ENCODE measurements at places on chromosomes 7 and 10.

DNA sequence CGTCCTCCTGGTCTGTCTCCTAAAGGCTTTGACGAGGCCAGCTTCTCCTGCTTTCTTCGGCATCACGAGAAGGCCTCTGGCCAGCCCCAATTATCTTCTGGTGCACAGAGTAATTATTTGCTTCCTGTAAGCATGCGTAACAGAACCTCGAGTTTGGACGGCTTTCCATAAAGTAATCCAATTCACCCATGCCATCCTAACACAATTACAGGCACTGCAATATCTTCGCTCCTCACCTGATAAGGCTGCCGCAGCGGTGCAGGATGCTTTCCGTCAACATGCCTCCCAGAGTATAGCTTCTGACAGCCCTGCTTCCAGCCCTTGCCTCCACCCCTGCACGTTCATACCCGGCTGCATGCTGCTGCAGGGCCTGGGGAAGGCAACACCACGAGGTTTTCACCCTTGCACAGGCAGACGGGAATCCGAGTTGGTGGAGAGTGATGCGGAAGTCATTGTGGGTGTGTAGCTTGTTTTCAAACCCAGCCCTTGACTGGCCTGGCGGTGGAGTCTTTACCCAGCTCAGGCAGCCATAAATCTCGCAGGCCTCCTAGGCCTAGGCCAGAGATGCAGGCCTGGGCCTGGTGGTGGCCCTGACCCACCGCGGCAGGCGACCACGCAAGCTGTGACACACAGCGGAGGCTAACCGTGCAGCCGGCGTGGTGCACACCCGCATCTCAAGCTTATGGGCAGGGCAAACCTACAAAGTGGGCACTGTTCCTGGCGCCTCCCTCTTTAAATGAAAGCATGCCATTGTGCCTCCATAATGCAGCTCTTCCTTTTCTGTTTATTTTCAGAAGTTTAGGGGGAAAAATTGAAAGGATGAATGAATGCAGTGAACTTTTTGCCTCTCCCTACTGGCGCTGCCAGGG, 12.7 kb downstream of the EBF3 start:
- DNase-seq = no peak

DNA sequence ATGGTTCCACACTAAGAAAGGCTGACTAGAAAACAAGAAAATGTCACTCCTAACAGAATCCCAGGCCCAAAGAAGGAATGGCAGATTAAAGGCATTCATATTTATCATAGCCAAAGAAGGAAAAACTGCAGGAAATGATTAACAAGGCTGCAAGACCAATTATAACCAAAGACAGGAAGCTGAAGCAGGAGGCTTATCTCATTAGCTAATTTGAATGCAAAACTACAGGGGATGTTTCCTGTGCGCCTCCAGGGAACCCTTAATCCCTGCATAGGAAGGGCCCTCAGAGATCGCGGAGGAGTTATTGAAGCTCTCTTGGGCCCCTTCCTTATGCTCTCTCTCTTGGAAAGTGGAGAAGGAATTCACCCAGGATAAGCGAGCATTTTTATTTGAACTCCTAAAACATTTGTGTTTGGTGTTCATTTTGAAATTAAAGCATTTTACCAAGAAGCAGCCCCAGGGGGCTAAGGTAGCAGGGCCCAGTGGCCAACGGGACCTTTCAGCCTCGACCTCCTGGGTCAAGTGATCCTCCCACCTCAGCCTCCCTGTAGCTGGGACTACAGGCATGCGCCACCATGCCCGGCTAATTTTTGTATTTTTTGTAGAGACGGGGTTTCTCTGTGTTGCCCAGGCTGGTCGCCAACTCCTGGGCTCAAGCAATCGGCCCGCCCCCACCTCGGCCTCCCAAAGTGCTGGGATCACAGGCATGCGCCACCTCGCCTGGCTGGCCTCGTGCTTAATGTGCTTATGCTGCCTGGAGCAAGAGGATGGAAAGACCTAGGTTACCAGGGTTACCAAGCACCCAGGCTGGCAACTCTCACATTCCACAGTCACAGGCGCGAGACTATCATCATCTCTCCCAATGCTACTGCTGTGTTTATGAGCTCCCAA, 24.1 kb upstream of the PROSER2 start:
- no peak for DNase-seq

DNA sequence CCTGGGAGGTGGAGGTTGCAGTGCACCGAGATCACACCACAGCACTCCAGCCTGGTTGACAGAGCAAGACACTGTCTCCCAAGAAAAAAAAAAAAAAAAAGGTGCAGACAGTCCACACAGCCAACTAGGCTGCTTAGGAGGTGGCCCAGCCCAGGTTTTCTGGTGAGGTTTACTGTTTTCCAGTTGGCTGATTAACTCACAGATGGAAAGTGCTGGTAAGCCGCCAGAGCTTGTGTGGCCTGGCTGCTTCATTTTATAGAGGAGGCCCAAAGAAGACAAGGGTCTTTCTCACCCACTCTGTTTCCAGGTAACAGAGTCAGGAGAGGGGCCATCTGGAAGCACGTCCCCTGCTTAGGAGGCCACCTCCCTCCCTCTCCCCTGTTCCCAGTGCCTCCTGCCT, 6.2 kb downstream of the RHBDD2 start:
- DNase-seq = no peak

GRCh38 chr7:139200382-139200781, 30.7 kb upstream of the UBN2 start:
- no peak for DNase-seq

DNA sequence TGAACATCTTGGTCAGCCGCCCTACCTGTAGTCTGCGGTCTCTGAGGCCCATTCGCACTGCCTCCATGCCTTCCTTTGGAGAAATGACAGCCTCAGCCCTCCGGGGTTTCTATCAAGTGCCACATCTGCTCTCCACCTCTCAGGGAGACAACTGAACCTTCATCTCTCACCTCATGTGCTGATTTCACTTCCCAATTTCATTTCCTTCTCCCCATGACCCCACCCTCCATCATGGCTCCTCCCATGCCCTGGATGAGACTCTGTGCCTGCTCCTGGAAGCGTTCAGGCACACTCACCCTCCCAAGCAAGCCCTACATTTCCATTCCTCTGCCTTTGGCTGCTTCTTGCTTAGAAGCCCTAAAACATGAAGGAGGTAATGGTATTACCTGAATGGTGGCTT, 7.8 kb upstream of the SCD start:
- DNase-seq = no peak

DNA sequence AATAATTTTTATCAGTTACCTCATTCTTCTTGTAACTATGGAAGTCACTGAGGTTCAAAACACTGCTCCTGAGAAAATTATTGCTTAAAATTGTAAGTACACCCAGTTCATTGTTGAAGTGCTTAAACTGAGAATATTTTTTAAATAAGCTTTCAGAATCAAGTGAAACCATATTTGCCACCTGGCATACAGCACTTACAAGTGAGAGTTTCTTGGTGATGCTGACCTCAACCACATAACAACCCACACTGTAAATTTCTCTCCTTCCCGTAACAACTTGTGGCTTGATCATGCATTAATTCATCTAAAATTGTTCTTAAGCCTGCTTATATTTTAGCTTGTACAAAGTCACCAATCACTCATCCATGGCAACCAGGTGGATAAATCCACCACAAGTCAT, 34.0 kb downstream of the IMMP2L start:
- DNase-seq = no peak

GRCh38 chr10:114068054-114068707, 24.5 kb downstream of the ADRB1 start:
- DNase-seq = no peak

DNA sequence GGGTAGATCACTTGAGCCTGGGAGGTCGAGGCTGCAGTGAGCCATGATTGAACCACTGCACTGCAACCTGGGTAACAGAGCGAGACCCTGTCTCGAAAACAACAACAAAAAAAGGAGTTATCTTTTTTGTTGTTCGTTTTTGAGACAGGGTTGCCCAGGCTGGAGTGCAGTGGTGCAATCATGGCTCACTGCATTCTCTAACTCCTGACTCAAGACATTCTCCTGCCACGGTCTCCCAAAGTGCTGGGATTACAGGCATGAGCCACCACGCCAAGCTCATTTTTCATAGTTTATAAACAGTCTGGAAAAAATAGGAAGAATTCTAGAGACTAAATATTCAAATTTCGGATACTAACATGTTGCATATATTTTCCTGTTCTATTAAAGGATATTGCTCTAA, 29.4 kb downstream of the SFXN4 start:
- no peak for DNase-seq

DNA sequence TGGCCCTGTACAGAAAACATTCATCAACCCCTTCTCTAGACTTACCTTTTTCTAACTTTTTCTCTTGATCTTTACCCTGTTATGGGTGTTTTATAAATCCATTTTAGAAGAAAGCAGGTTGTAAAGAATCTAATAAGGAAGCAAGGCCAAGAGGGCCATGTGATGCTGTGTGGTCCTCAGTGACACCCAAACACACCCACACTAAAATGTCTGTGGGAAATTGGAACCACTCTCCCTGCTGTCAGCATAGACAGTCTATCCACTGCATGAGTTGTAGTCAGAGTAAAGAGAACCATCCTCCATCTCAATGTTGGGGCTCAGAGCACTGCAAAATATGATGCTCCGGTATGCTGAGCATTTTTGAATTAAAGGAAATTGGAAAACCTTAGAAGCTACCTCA, 235.5 kb downstream of the SKIDA1 start:
- no peak for DNase-seq

DNA sequence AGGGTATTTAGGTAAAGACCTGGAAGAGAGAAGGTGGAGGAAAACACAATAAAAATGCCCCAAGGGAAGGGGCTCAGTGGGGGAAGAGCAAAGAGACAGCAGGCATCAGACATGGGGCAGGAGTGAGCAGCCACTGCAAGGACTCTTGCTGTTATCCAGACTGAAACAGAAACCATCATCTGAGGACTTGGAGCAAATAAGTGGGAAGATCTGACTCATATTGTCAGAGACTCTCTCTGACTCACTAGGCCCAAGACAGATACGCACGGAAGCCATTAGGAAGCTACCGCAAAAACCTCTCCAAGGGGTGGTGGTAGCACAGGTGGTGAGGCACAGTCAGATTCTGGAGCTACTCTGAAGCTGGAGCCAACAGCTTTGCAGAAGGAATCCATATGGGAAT, 110.7 kb downstream of the RNF32 start:
- DNase-seq = no peak

DNA sequence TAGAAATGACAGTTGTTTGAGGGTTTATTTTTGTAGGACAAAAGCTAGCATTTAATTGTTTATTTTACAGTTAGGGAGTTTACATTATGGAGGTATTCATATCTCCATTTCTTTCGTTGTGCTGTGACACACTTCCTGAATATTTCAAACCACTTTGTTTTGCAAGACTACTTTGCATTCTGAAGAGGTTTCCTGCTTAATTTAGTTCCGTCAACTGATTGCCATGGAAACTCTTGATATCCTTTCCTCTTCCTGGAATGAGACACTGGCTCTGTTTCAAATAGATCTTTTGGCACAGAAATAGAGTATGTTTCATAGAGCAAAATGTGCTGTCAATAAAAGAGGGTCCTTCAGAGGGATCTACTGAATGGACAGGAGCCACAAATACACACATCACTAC, 159.5 kb upstream of the AGR3 start:
- DNase-seq = peak; percentile 3

DNA sequence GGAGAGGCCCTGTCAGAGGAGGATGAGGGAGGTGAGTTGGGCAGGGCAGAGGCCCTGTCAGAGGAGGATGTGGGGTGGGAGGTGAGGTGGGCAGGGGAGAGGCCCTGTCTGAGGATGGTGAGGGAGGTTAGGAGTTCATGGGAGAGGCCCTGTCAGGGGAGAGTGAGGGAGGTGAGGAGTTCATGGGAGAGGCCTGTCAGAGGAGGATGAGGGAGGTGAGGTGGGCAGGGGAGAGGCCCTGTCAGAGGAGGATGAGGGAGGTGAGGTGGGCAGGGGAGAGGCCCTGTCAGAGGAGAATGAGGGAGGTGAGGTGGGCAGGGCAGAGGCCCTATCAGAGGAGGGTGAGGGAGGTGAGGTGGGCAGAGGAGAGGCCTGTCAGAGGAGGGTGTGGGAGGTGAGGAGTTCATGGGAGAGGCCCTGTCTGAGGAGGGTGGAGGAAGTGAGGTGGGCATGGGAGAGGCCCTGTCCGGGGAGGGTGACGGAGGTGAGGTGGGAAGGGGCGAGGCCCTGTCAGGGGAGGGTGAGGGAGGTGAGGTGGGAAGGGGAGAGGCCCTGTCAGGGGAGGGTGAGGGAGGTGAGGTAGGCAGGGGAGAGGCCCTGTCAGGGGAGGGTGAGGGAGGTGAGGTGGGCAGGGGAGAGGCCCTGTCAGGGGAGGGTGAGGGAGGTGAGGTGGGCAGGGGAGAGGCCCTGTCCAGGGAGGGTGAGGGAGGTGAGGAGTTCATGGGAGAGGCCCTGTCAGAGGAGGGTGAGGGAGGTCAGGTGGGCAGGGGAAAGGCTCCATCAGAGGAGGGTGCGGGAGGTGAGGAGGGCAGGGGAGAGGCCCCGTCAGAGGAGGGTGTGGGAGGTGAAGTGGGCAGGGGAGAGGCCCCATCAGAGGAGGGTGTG, 73.7 kb downstream of the INPP5A start:
- DNase-seq = no peak

GRCh38 chr10:92011560-92012214, 88.1 kb downstream of the BTAF1 start:
- DNase-seq = peak; percentile 12

DNA sequence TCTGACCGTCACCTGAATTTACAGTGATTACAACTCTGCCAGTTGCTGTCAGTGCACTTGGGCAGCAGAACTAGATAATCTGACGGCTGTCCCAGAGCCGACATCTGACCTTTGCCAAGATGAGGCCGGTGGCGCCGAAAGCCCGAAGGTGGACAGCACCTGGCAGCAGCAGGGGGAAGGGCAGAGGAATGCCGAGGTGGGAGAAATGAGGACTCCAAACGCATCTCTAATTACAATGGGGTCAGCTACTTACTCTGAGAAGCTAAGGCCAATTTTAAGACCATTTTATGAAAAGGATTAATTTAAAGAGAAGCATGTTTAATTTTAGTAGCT, 33.8 kb downstream of the TRIM8 start:
- no peak for DNase-seq

DNA sequence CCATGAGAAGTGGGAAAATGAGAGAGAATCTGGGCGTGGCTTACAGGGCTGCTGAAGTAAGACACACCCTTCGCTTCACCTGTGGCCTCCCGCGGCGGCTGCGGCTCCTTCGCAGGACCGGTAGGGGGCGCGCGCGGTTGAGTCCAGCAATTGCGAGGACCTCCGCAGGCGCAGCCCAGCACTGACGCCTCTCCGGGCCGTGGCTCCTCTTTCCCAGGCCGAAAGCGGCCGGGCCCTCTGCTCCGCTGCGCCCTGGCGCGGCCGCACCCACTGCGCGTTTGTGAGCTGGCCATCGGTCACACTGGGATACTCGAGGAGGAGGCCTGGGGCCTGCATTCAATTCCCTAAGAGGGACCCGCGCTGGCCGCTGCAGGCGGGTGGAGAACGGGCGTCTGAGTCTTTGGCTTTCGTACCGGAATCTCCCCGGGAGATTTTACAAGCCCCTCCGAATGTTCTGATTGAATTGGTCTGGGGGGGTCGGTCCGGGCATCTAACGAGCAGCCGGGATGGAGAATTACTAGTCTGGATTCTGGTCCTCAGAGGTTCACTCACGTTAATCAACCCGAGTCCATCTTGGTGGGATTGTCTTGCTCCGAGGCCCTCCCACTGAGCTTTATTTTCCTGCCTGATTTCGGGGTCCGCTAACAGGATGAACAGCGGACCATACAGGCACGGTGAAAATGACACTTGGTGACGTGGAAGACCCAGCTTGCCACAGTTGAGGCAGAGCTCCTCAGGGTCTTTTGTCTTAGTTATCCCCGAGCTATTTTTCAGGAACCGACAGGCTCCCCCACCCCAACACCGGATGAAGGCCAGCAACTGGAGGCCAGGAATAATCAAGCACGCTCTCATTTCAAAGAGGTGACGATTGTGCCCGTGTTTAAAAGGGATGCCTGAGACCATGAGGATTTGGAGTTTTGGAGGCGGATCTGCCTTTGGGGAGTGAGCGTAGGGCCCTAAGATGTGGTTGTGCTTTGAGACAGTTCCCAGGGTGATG, at the start of gene LRRD1:
Gene LRRD1 (minus strand): TSS at position 215 of the 997 bp plus-strand sequence. CDS start 13,940 bp downstream, outside the sequence.
- peak; percentile 83 for DNase-seq
